ENCODE measurements at places on chromosomes 12 and 14. TPM values are rescaled to one million over a fixed set of nuclear protein-coding genes. Genes with fewer than 3 reads are reported as not detected.

The DDN gene
- 11.5 TPM for total RNA-seq

The STAT6 gene
- 146 TPM for total RNA-seq

The IQSEC3 gene
- total RNA-seq, result not detected

The CBLN3 gene
- 2.8 TPM for total RNA-seq

The LRRC43 gene
- 0.16 TPM for total RNA-seq

The ATXN3 gene
- total RNA-seq, result 20.2 TPM

The LRP1-AS gene
- total RNA-seq, result not detected

The RFLNA gene
- total RNA-seq, result not detected

The CD163L1 gene
- total RNA-seq, result 0.49 TPM

The DIP2B gene
- total RNA-seq, result 30.0 TPM

The SPX gene
- not detected for total RNA-seq

The BICD1 gene
- 32.5 TPM for total RNA-seq

The FOXA1 gene
- 0.61 TPM for total RNA-seq

The ZFHX2 gene
- total RNA-seq, result 1.8 TPM

The SERPINA4 gene
- total RNA-seq, result not detected

The C12orf56 gene
- not detected for total RNA-seq

The CMKLR1 gene
- total RNA-seq, result 53.2 TPM

The DIO2 gene
- not detected for total RNA-seq
